ENCODE measurements at places on chromosomes 1 and 21.

- DNase-seq = no peak
Observed at GRCh38 chr1:56073206-56073605, 506.2 kb downstream of the PLPP3 start.

DNA sequence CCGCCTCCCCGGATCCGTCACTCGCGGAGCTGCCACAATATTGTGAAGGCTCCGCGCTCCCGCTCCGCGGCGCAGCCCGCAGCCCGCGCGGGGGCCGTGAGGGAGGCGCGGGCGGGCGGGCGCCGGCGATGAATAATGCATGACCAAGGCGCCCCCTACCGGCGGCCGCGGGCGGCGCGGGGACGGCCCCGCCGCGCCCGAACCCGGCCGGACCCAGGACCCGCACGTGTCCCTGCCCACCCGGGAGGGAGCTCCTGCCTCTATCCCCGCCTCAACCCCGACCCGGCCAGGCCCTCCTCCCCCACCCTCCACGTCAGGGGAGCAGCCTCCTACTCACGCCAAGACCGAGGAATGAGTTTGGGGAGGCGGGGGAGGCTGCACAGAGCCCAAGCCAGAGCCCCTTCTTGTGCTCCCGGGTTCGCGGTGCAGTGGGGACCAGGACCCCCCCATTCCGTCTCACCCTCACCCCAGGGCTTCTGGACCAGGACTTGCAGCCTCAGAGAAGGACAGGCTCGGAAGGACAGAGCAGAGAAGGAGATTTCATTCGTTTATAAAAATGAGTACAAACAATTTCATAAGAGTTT is 70.8 kb upstream of the CASZ1 start:
- peak; percentile 64 for DNase-seq

- no peak for DNase-seq
Observed at GRCh38 chr1:91553177-91553591, 52.5 kb downstream of the CDC7 start.

DNA sequence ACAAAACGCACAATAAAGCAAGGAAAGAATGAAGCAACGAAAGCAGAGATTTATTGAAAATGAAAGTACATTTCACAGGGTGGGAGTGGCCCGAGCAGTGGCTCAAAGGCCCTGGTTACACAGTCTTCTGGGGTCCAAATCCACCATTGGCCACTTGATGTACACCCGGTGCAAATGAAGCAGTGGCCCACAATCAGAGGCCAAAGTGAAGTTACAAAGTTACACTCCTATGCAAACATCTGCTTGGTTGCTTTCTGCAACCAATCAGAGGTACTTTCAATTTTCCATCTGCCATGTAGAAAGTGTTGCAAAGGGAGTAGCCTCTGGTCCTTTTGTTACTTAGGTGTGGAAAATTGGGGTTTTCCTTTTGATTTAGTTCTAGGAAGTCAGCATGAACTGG is 10.0 kb upstream of the DNAH14 start:
- DNase-seq = no peak

GRCh38 chr1:245441689-245442088 is 286.9 kb downstream of the KIF26B start:
- no peak for DNase-seq

DNA sequence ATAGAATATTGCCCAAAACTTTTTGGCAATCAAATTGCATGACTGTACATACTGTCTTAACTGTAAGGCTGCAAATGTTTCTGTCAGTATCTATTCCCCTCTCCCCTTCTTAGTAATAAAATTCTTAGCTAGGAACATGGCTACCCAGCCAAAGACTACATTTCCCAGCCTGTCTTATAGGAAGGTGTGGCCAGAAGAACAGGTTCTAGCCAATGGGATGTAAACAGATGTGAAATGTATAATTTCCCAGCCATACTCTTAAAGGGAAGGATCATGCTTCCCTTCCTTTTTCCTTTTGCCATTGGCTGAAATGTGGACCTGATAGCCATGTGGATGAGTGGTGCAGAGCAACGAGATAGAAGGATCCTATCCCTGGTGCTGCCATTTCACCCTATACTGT is 7.0 kb upstream of the HIVEP3 start:
- DNase-seq = no peak

DNA sequence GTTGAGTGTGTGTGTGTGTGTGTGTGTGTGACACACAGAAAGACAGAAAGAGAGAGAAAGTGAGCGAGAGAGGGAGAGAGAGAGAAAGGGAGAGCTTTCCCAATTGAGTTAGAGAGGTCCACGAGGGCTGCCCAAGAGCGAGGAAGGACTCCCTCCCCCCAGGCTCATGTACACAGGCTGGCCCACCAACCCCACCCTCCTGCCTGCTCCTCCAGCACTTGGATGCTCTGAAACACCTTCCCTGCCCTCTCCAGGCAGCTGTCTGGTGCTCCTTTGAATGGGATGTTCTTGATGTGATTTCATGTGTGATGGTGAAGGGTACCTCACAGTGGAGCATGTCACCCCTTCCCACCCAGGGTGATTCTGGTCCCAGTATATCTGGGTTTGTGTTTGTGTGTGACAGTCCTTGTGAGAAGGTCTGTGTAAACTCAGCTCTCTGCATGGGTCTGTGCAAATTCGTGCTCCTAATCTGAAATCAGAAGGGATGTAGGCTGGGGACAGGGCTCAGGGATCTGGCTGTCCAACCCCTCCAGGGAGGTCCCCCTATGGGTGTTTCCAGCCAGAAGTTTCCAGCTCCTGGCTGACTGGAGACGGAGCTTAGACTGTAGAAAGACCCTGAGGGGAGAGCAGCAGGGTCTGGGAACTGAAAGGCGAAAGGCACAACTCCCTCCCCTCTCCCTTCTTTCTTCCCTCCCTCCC is 6.8 kb upstream of the PEAR1 start:
- no peak for DNase-seq

DNA sequence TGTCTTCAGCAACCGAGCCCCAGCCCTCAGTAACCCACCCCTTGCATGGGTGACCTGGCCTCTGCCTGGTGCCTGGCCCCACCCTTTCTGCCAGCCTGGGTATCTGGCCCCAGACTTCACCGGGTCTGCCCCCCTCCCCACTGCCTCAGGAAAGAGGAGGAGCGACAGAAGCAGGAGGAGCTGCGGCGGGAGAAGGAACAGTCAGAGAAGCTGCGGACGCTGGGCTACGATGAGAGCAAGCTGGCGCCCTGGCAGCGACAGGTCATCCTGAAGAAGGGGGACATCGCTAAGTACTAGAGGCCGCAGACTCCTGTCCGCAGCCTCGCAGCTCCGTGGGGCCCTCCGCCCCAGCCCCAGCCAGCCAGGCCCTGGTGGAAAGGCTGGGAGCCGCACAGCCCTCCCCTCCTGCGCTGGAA is 6.1 kb downstream of the TNFRSF25 start:
- peak; percentile 71 for DNase-seq

DNA sequence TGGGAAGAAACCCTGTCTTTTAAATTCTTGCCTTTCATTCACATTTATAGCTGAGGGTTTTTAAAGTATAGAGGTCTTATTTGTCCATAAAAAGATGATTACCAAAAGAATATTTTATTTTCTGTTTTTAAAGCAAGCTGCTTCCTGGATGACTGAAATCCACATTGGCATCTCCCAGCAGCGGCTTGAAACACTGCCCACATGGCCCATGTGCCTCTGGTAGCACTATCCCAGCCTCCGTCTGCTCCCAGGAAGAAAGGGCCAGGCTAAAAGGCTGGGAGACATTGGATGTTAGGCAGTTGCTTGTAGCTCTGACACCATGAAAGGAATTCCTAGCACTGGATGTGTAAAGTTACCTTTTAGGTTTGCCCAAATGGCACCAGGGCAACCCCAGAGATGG is 169.9 kb upstream of the CACNA1E start:
- no peak for DNase-seq

DNA sequence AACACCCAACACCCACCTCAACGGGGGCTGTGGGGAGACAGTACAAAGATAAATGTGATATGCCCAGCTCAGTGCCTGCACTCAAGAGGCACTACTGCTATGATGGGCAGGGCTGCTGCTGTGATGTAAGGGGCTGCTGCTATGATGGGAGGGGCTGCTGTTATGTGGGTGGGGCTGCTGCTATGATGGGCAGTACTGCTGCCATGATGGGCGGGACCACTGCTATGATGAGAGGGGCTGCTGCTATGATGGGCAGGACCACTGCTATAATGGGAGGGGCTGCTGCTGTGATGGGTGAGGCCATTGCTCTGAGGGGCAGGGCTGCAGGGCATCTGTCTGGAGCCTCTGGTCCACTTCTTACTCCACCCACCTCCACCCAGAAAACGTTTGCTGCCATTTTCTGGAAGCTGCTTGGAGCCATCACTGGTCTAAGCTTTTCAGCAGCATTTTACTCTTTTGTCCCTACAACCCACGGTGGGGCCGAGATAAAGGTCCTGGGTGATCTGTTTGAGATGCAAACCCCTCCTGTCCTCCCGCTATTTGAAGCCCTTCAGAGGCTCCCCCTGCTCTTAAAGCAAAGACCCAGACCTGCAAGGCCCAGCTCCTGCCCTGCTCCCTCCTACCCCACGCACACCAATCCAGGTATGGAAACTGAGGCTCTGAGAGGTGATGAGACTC is 656.9 kb downstream of the PTPRU start:
- DNase-seq = no peak

GRCh38 chr21:32991361-32991760 is 34.4 kb upstream of the OLIG2 start:
- no peak for DNase-seq

- no peak for DNase-seq
Observed at GRCh38 chr1:86706018-86706635, 1.8 kb downstream of the SH3GLB1 start.

- no peak for DNase-seq
Observed at GRCh38 chr1:187928288-187928687, 1099.5 kb downstream of the PLA2G4A start.

GRCh38 chr1:67004176-67004575 is 49.8 kb downstream of the SLC35D1 start:
- no peak for DNase-seq

- no peak for DNase-seq
Observed at GRCh38 chr1:49971088-49971487, 52.7 kb downstream of the AGBL4 start.

DNA sequence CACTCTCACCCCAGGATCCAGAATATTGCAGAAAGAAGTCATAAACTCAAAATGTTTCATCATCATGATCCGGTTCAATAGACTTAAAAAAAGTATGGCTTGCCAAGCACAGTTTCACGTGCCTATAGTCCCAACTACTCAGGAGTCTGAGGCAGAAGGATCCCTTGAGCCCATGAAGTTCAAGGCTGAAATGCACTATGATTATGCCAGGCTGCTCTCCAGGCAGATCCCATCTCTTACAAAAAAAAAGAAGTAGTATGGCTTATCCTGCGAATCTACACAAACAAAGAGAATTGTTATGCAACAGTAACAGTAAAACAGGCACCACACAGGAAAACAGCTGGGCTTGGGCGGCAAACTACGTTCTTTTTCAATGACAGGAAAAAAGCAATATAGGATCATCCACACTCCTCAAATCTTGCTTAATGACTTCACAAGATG is 76.2 kb downstream of the EIF4G3 start:
- no peak for DNase-seq

DNA sequence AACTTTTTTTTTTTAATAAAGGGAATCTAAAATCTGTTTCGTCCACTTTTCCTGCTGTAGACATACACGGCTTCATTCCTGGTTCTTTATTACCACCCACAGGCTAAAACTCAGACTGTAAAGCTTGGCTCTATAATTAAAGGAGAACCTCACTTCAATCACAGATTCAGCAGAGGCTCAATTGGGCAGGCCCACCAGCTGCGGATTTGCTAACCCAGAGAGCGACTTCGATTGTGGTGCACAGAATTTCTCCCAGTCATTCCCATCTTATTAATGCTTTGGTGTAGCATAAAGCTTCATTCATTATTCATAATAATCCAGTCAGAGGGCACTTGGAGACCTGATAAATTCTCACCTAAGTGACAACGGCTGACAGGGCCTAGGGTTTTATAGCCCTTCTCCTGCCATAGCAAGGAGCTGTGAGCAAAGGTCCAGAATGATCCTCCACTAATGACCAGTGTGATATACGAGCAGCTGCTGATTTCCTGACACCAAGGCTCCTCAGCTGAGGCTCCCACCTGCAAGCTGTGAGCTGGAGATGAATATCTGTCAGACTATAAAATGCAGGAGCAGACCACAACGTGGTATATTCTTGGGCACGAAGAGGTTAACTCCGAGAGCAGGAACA is 149.0 kb downstream of the ATP6V1G3 start:
- no peak for DNase-seq

GRCh38 chr1:10598389-10598702 is 123.6 kb downstream of the PEX14 start:
- no peak for DNase-seq
